ENCODE measurements at places on chromosomes 16 and 17.

DNA sequence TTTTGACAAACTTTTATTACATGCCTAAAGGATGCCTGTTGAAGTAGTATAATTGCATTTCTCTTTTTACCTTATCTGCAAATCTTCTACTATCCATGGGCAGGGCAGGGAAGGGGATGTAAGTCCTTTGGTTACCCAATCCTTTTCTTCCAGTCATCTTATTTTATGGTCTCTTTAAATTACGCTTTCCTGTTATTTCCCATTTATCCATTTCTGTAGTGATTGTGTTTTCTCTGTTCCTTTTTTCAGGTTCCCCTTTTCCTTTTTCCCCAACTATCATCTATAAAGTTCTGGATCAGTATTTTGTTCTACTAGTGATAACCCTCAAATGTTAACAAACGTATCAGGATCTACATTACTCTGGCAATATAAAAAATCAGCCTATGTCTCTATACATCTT lies 3.3 kb upstream of the ABCA9 start:
- DNase-seq = no peak

DNA sequence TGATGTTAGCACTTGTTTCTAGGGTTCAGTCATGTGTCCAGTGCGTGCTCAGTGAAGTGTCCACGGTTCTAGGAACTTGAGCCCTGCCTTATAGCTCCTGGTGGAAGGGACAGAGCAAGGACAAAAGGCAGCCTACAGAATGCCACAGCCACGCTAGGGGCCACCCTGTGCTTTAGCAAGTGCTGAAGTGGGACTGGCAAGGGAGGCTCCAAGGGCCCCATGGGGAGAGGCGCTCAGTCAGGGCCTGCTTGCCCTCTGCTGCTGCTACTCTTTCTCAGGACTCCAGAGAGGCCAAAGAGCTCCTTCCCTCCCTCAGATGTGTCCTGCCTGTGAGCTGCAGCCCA lies 6.8 kb downstream of the NT5C start:
- no peak for DNase-seq

DNA sequence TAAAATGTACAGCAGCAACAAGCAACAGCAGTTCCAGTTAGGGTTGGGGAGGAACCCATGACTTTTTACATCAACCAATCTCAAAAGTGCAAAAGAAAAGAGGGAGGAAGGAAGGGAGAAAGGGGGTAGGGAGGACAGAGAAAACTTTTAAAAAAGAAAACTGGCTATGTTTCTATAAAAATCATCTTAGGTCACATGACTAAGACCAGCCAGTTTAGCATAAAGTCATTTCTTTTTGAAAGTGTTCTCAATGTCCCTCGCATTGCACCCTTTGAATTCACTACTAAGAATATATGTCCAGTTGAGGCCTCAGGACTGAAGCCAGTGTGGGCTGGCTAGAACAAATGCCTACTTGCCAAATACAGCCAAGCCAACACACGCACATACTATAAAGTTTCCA lies 28.9 kb downstream of the DCUN1D3 start:
- no peak for DNase-seq

GRCh38 chr17:61700252-61700651 lies 109.2 kb upstream of the NACA2 start:
- no peak for DNase-seq

DNA sequence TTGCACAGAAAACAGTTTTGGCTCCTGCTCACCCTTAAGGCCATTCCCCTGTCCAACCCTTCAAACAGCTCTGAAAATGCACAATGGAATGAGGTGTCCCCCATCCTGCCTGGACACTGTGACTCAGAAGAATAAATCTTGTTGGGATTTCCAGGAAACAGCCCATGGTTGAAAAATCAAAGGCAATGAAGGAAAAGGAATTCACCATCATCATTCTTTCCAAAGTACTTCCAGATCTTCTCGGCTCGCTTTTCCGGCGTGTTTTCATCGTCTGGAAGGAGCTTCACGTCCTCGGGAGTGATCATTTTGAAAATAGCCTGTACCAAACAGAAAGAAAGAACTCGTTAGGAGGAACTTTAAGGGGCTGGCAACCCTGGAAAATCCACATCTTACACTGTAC lies 4.3 kb downstream of the RCVRN start:
- no peak for DNase-seq

DNA sequence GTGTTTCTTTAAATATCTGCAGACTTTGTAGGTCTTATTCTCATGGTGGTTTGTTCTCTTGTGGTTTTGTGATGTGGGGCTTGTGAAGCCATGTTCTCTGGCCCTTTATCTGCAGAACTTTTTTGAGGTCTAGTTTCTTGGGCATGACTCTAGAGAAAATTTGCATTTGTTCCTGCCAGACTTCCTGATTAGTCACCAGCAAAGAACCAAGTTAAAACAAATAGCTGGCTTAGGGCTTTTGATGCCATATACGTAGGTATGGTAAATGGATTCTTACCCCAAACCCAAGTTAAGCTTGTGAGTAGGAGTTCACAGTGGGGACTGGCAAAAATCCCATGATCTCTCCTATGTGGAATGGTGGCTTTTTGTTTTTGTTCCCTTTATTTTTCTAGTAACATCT lies 68.7 kb upstream of the IRX3 start:
- DNase-seq = no peak

- no peak for DNase-seq
Measured at GRCh38 chr17:54967621-54968261, 713 bp downstream of the COX11 start.

DNA sequence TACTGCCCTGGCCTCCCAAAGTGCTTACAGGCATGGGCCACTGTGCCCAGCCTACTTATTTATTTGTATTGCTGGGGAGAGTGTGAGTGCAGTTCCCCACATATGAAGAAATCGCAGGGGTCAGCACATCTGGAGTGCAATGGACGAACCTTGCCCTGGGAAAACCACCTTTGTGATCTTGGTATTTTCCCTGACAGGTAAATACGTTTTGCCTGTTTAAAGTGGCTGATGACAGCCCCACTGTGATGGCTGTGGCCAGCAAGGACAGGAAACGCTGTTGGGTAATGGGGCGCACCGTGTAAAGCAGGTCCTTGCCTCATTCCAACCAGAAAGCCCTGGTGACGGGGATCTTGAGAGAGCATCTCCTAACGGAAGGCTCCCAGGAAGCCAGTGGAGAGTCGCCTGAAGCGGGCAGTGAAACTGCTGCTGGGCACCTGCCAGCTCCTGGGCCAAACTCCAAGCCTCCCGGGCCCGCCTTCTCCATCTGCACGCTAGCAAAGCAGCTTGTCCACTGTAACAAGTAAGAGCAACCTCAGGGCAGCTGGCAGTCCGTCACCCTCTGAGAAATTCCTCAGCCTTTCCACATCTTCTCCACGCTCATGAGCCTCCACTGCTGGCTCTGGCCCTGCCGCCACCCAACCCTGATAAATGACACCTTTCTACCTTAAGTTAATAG lies 17.5 kb downstream of the EMC8 start:
- DNase-seq = no peak

DNA sequence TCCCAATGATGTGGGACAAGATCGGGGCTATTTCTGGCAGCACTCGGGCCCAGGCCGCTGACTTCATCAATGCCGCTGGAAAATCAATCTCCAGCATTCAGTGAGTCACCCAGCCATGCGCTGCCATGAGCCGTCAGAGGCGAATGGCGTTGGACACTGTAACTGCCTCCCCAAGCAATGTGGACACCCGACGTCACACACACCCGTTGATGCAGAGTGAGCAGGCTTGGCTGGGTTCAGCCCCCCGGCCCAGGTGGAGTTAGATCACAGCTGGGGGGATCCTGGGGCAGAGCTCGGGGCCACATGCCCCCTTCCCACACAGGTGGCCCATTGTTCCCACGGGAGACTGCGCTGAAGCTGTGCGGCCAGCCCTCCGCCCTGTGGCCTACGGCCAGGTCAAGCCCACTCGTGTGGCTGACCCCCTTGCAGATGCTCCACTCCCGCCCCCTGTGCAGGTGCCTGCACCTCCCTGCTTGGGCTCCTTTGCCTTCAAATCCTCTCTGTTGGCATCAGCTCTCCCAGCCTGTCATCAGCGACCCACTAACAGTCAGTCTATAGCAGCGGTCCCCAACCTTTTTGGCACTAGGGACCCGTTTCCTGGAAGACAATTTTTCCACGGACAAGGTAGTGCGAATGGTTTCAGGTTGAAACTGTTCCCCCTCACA lies 89.9 kb downstream of the TBC1D16 start:
- no peak for DNase-seq

- DNase-seq = no peak
Measured at GRCh38 chr16:83803811-83804210, 4.0 kb upstream of the HSBP1 start.

GRCh38 chr16:60271025-60271771 lies 1537.1 kb upstream of the GOT2 start:
- DNase-seq = no peak

GRCh38 chr17:61451538-61452300 lies 503 bp upstream of the TBX4 start:
- DNase-seq = no peak

DNA sequence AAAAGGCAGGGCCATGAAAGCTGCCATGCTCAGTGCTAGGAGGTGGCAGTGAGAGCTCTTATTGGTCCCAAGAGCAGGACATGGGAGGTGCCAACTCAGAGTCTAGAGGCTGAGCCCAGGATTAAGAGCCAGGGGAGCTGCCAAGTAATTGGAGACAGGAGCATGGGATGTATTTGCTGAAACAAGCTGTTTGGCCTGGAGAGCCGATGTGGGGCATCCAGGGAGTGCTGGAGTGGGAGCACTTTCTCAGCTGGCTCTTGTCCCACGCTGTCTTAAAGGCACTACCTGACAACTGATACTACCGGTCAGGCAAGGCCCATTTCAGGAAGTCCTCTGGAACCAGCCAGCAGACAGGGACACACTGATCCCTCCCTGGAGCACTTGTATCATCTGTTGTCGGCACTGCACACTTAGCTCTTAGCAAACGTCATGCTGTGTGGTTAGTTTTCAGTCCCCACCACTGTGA lies 19.3 kb downstream of the ANKFN1 start:
- no peak for DNase-seq

DNA sequence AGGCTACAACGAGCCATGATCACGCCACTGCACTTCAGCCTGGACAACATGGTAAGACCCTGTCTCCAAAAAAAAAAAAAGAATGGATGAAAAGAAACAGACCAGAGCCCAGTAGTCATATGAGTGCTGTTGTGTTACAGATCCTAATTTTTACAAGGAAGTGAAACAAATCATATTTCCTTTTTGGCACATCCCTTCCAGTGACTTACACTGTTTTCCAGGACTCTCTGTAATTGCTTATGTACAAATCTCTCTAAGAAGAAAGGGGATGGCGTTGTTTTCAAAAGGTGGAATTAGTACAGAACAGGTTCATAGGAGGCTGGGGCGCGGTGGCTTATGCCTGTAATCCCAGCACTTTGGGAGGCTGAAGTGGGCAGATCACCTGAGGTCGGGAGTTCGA lies 19.8 kb upstream of the ZNF594 start:
- no peak for DNase-seq

- no peak for DNase-seq
Measured at GRCh38 chr17:50561746-50562141, 1.2 kb downstream of the CACNA1G start.

DNA sequence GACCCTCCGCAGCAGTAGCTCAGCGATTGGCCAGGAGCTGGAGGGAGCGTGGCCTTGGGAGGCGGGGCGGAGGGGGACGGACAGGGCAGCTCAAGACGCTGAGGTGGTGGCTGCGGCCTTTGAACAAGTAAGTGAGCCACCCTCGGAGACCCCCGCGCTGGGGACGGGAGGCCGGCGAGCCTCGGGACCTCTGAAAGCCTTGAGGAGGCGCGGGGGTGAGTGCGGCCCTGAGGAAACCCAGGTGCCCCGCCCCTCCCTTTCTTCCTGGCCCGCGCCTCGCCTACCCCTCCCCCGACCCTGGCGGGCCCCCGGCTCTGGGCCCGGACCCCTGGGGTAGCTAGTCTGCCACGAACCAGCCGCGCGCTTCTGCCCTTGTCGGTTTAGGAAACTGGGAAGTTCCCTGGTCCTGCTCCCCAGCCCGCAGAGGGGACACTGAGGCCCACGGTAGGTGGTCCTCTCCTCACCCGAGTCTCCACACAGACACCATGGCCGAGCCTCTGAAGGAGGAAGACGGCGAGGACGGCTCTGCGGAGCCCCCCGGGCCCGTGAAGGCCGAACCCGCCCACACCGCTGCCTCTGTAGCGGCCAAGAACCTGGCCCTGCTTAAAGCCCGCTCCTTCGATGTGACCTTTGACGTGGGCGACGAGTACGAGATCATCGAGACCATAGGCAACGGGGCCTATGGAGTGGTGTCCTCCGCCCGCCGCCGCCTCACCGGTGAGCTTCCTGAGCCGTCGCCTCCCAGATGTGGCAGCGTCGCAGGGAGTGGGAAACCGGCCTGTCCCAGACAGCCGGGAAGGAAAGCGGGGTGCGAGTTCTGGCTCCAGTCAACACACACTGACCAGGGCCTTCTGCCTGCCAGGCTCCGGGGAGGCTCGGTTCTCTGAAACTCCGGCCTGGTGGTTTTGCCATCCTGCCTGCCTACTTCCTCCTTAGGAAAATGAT lies at the start of gene MAPK7:
Gene MAPK7, plus strand, starts transcription at position 83 of the 945 bp plus-strand sequence. Its CDS starts 403 bp downstream, at position 486.
- no peak for DNase-seq

DNA sequence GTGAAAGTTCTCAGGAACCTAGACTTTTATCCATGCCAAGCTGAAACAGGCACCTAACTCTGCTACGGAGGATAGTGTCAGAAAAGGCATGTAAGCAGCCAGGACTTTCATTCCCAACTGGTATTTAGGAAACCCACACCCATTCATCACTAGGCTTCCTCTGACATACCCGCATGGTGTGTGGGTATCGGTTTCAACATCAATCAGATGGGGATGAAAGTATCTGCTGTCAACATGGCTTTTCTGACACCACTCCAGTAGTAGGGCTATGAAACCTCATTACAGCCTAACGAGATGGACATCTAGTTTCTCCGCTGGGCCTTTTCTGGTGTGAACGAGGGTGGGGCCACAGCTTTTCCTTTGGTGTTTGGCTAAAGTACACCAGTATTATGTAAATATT lies 1178.3 kb downstream of the CDH11 start:
- no peak for DNase-seq

DNA sequence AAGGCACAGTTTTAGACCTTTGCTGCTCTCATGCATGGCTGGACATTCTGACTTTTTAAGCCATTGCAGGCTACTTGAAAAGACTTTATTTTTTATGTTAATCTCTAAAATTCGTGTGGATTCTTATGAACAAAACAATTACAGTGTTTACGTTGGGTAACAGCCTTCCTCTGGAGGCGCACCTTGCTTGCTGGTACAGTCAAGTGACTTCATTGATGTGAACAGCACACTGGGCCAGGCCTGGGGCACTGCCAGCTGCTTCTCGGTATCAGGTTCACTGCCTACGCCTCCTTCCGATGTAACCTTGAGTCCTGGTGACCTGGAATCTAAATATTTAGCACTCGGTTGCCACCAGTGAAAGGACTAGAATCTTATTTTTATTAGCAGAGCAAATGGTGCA lies 27.8 kb downstream of the MARCHF10 start:
- DNase-seq = no peak

DNA sequence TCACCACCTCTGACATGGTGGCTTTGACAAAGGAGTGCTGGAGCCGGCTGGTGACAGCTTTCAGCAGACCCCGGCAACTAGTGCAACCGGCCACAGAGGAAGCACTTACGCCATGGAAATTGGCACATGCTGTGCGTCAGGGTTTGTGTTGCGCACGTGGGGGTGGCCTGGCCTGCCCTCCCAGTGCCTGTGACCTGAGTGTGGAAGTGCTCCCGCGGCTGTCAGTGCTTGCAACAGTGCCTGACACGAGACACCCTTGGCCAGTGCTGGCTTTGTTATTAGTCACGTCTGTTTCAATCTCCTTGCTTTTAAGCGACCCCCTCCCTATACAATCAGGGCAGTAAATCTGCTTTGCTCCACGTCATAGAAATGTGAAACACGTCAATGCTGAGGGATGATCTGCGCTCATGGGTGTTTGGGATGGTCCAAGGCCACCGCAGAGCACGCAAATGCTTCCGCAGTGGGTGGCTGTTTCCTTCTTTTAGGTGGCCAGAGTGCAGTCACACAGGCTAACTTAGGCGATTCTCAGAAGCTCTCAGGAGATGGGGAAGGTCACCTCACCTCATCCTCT lies 64.3 kb downstream of the PGS1 start:
- no peak for DNase-seq
